Chondrocyte (in vitro differentiated cells): ENCODE measurements at places on chromosomes 4 and X. TPM values are rescaled to one million over a fixed set of nuclear protein-coding genes. Genes with fewer than 3 reads are reported as not detected.

RNF128 gene
- total RNA-seq = not detected in 3 replicates

PLP1 gene
- 0.77 to 1.2 TPM (median 1.1 TPM) in 3 replicates for total RNA-seq

FBXL5 gene
- 54.4 to 110 TPM (median 56.9 TPM) in 3 replicates for total RNA-seq

DNA sequence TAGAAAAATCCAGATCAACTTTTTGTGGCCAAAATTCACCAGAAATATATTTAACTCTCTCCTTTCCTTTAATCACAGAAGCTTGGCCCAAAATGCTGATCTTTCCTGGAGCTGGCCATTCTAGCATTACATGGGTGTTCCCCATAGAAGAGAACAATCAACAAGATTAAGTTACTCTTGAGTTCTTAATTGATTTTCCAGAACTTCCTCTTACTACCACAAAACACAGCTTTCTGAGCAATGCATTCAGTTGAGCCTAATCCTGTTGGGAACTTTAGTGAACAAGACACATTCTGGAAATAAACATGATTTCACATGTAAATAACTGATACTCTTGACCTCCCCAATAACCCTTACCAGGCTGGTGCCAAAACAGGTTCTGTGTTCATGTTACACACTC lies 45.4 kb upstream of the STIM2 start:
- DNase-seq = no peak

DNA sequence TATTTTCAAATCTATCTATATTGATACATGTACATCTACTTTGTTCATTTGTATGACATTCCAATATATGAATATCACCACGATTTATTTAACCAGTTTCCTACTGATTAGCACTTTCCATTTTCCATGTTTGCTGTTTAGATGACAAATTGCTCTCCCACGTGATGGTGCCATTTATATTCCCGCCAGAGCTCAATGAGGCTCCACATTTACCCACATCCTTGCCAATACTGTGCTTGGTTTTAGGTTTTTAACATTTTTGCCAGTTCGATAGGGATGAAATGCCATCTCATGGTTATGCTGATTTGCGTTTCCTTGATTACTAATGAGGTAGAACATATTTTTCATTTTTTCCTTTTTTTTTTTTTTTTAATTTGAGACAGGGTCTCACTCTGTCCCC lies 86.7 kb upstream of the TRIM2 start:
- DNase-seq = no peak

GRCh38 chr4:75718529-75718928 lies 5.8 kb upstream of the USO1 start:
- no peak for DNase-seq

GRCh38 chr4:104166749-104167148 lies 327.9 kb downstream of the CXXC4 start:
- DNase-seq = no peak

GRCh38 chr4:83054928-83055327 lies 19.9 kb downstream of the COPS4 start:
- no peak for DNase-seq

- DNase-seq = no peak
Observed at GRCh38 chrX:125203737-125204578, 115.7 kb upstream of the TEX13C start.

DNA sequence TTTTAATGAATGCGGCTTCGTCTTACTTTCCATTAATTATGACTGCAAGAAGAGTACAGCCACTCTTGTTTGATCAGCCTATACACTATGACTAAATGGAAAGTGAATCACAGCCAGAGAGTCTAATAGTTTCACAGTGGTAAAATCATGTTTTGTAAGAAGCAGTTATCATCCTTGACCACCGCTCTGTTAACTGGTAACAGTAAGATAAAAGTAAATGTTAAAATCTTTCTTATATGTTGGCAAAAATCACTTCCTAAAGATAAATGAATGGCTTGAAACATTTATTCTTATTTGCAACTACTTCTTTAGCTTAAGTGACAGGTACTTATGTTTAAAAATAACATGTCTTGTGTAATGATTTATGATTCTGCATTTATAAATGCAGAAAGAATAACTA lies 13.2 kb downstream of the GALNT7 start:
- no peak for DNase-seq

DNA sequence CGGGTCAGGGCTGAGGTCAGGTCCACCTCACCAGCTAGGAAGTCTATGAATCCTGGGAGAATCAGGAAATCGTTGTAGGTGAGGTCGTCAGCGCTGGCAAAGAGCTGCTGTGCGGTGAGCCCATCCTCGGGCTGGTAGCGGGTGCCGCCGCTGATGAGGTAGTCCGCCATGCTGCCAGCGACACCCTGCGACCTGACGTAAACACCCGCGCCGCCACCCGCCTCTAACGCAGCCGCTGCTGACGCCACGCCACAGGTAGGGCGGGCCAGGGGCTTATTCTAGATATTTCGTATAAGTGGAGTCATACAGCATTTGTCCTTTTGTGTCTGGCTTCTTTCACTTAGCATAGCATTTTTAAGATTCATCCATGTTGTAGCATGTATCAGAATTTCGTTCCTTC lies 220.2 kb upstream of the ATP6AP2 start:
- no peak for DNase-seq

DNA sequence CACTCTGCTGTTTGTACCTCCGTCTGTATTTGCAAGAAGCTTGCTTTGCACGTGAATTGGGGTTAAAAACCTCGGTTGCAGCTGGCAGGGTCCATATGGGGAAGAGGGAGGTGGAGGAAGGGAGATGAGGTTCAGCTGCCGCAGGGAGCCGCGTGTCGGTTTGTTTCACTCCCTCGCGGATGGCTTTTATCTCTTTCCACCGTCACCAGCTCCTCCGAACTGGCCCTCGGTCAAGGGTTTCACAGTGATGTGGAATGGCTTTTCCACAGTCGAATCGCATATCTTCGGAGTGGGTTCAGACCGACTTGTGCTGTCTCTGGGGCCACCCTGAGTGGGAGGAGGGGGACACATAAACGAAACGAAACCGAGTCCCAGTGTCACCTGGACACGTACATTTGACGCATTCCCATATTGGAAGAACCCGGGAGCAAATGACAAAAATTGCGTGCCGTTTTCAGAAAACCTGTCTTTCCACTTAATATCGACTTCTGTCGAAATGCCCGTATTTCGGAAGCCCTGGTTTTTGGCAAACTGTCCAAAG lies 929 bp downstream of the ZBTB33 start:
- DNase-seq = no peak

DNA sequence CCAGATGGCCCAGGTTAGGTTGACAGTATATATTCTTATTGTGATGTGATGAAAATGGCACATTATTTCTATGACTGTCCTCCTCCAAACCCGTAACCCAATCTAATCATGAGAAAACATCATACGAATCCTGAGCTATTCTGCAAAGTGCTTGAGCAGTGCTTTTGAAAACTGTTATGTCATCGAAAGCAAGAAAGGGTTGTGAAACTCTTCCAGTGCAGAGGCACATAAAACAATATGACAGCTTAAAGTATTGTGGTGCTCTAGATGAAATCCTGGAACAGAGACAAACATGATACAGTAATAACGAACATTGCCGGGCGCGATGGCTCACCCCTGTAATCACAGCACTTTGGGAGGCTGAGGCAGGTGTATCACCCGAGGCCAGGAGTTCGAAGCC lies 1648.0 kb downstream of the STIM2 start:
- no peak for DNase-seq

DNA sequence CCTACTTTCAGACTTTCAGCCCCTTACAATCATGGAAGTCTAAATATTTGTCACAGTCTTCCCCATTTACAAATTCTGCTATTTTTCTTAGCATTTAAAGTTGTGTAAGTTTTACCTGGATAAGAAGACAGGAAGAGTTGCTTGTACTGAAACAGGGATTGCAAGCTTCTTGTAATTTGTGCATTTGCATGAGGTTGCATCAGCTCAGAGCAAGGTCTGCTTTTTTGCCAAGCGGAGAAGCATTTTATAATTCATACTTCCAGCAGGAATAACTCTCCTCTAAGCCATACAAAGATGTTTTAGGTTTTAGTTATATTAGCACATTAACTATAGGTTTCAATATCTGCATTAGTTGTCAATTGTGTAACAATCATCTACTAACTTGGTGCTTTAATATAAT lies 922.0 kb upstream of the PABPC4L start:
- no peak for DNase-seq
